ENCODE measurements at places on chromosomes 4 and X.

DNA sequence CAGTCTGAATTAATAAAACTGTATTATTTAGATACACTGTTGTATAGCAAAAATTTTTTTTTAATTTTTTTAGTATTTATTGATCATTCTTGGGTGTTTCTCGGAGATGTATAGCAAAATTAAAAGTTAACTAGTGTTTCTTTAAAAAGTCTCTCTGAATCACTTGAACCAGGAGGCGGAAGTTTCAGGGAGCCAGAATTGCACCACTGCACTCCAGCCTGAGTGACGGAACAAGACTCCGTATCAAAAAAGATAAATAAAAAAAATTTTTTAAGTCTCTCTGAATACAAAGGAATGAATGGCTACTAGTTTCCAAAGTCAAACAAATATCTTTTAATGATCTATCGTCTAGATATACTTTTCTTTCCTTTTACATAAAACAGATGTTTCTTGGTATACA is 64.4 kb downstream of the ELF2 start:
- no peak for DNase-seq

DNA sequence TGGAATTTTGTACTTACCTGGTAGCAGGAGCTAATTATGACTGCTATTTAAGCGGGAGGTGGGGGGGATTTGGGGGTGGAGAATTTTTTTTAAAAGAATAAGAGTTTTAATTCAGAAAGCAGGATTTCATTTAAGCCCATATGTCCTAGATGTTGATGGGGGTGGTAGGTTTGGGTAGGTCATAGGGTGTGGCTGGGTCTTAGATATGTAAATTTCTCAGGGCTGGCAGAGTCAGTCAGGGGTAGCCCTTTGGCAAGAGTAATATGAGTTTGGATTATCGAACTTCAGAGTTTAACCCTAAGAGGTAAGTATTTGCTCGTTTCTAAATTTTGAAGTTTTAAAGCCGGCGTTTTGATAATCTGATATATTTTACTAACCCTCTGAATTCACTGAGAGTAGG is 35.2 kb upstream of the COX18 start:
- DNase-seq = no peak

GRCh38 chr4:113212613-113213012 is 163.2 kb downstream of the ANK2 start:
- DNase-seq = peak; percentile 17

DNA sequence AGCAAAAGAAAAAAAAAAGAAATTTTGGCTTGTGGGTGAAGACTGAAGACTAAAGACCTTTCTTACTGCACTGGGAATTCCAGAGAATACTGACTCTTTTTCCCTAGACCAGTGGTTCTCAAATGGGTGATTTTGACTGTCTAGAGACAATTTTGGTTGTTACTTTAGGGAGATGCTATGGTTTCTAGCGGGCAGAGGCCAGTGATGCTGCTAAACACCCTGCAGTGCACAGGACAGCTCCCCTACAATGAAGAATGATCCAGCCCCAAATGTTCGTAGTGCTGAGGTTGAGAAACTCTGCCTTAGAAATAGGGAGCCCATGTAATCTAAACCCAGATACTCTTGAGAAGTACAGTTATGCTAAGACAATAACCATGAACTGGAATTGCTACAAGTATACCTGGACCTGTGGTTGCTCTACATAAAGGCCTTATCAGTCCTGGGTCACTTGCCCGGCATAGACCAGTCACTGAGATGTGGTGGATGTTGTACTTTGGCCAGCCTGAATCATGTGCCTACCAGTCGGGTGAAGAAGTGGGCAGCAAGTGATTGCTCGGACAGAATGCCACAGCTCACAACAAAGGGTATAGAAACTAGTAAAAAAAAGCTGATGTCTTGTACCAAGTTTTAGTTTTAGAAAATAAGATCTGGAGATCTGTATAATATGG is 16.0 kb downstream of the ARHGAP10 start:
- DNase-seq = no peak

GRCh38 chr4:152485726-152486276 is 50.1 kb downstream of the FBXW7 start:
- DNase-seq = peak; percentile 95

DNA sequence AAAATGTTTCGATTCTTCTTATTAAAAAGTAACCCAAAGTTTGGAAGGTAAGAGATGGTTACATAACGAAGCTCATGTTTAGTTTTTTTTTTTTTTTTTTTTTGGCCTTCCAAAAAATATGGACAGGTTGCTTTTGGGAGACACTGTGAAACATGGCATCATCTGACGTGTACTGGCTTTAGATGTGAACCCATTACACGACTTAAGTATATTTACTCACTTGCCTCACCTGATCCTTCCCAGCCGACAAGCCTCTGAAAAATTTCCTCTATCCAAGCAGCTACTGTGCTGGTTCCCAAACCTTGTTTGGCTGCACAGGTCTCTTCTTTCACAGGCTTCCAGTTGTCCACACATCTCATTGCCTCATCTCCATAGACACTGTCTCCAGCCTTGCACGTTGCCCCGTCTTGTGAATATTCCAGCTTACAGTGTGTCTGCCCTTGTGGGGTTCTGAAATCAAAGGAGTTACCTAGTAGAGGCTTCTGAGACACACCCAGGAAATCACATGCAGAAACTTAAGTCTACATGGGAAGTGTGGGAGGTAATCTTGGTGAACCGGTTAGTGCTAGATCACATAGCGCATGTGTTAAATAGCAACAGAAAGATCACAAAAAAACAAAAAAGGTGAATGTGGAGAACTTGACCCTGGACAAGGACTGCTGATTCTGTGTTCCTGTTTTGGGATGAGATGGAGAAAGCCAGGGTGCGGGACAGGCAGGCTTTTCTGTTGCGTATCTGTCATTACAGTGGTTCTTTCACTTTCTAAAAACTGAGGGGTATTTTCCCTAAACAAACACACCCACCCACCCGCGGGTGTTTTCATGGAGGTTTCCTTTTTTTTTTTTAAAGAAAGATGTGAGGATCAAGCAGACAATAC is 328.6 kb downstream of the ARHGAP10 start:
- no peak for DNase-seq

DNA sequence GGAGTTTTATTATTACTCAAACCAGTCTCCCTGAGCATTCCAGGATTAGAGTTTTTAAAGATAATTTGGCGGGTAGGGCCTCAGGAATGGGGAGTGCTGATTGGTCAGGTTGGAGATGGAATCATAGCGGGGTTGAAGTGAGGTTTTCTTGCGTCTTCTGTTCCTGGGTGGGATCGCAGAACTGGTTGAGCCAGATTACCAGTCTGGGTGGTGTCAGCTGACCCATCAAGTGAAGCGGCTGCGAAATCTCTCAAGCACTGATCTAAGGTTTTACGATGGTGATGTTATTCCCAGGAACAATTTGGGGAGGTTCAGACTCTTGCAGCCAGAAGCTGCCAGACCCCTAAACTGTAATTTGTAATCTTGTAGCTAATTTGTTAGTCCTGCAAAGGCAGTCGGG is 25.1 kb upstream of the SETD7 start:
- no peak for DNase-seq

GRCh38 chr4:101774807-101775206 is 15.7 kb upstream of the BANK1 start:
- no peak for DNase-seq

DNA sequence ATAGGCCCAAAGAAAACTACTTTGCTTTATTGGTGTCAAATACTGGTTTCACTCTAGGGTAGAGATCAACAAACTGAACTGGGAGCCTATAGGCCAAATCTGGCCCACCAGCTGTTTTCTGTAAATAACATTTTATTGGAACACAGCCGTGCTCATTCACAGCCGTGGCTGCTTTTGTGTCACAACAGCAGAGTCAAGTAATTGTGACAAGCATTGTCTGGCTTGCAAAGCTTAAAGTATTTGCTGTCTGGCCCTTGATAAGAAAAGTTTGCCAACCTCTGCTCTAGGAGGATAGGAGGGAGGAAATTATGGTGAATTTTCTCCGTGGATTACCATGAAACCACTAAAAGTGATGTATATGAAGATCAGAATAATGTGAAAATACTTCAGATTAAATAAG is 53.4 kb downstream of the GPAT3 start:
- DNase-seq = no peak

DNA sequence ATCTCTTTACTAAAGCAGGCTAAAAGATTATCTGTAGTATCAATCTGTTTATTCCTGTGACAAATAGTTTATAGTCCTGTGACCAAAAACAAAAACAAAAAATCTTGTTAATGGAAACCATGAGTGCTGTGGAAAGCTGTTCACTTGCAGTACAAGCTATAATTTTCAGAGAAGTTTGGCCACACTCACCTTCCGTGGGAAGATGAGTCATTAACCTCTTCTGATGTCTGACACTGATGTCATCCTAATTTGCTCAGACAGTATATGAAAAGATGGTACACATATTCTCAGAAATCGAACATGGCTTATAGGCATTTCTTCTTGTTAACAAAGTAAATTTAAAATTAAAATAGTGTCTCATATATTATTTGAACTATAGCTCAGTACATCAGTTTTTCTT is 19.9 kb upstream of the ENPP6 start:
- peak; percentile 47 for DNase-seq

- no peak for DNase-seq
These were observed 18.3 kb upstream of the RPS6KA3 start for GRCh38 chrX:20284992-20285391.

DNA sequence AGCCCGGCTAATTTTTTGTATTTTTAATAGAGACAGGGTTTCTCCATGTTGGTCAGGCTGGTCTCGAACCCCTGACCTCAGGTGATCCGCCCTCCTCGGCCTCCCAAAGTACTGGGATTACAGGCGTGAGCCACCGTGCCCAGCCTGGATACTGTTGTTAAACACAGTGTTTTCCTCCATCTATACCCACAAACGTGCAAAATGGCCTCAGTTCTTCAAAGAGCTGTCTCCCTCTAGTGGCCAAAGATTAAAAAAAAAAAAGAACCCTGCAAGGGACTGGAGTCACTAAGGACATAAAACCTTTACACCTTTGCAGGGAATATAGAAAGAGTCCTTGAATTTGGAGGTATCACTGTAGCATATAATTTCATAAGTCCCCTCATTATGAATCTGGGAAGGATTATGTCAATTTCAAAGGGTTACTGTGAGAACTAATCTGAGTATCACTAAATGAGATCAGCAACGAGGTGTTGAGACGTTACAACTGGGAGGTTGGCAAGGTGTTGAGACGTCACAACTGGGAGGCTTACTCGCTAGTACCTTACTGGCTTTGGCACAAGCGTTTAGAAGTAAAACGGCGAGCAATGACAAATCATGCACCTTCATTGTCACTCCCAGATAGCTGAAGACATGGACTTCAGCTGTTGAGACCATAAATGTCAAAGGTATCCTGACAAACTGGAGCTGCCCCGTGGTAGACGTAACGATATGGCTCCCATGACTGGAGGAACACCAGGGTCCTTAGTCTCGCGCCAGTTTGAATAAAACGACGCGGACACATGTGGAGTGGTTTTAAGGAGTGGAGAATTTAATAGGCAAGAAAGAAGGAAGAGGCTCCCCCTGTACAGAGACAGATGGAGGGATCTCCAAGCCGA is 33.4 kb upstream of the ENPP6 start:
- DNase-seq = peak; percentile 66

- DNase-seq = no peak
These were observed 382.9 kb downstream of the HNRNPD start for GRCh38 chr4:81990898-81991297.

GRCh38 chrX:44462850-44463249 is 79.8 kb downstream of the FUNDC1 start:
- peak; percentile 36 for DNase-seq

Data from kidney tubule cell (primary cell).